ENCODE measurements at places on chromosomes 3 and 15.

GRCh38 chr3:105497386-105497785, 130.7 kb downstream of the ALCAM start:
- no peak for DNase-seq

GRCh38 chr3:148202386-148202785, 495.3 kb upstream of the AGTR1 start:
- DNase-seq: no peak

- no peak for DNase-seq
These were observed 57.6 kb downstream of the LRIG1 start for GRCh38 chr3:66443118-66443803.

- no peak for DNase-seq
These were observed 84.6 kb upstream of the DCBLD2 start for GRCh38 chr3:98986073-98986472.

GRCh38 chr3:82293867-82294266, 532.4 kb upstream of the GBE1 start:
- no peak for DNase-seq

GRCh38 chr3:134363381-134363755, 10.9 kb downstream of the AMOTL2 start:
- no peak for DNase-seq

DNA sequence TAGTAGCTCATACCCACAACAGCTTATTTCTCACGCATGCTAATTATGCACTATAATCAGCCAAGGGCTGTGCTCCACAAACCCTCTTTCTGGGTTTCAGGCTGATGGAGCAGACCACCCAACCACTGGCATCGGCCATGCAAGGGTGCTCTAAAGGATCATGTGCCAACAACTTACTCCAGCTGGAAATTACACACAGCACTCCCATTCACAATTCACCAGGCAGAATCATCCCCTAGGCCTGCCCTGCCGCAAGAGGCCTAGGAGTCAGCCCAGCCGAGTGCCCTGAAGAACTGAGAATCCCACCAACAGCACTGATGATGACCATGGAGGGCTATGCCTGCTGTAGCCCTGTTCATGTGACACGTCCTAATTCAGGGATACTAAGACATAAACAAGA, 216.2 kb upstream of the CHRNA7 start:
- no peak for DNase-seq

DNA sequence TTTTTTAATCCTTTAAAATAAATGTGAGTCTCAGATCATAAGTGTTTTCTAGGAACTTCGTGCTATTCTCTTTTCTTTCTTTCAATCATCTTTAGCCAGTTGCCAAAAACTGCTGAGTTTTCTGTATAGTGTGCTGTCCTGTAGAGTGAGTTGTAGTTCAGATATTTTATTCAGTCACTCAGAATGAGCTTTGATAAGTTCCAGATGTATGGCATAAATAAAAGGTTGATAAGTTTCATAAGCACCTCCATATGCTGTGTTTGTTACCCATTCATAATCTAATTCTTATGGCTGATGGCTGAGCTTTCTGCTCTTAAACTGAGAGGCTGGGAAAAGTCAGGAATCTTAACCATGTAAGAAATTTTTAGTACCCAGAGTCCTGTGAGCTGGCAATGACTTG, 59.3 kb upstream of the COL6A6 start:
- no peak for DNase-seq

DNA sequence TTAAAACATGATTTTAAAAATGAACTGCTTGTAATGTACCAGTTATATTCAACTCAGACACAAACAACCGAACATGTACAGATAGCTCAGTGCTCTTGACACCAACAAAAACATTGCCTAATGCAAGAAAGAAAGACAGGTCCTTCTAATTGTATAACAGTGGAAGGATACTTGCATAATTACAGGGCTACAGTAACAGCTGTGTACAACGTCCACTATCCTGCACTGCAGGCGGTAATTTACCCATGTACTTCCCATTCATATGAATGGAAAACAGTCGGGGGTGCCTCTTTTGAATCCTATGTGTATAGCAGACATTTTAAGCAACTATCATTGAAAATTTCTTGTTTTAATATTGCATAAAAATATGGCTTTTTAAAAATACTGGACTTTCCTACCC, 41.1 kb upstream of the PLSCR5 start:
- no peak for DNase-seq

DNA sequence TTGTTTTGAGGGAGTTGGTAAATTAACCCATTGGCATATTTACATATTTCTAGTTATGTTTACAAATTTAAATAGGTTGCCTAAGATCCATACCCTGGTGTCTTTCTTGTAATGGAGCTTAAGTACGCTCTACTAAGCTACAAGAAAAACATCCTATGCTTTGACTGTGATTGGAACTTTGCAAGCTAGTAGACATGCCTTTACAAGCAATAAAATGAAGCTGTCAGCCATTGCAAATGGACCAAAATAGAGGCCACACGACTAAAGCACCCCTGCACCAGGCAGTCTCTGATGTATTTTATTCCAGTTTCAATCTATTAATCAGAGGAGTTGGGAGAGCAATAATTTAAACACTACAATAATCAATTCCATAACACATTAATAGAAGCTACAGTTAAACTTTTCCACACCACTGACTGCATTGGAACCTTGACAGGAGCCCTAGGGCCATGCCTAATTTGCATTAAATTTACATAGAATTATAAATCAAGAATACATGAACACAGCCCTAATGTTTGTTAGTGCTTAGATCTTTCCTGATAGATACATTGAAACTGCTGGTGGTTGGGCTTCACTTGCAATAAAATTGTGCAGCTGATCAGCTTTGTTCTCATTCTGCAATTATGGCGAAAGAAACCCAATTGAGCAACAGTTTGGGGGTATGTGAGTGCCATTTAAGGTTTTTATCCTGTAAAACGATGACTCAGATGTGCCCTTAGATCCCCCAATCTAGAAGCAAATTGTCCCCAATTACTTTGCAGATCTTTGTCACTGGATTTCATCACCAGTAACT, 360.1 kb downstream of the LSAMP start:
- no peak for DNase-seq

- no peak for DNase-seq
These were observed 368.6 kb upstream of the ROPN1 start for GRCh38 chr3:124360563-124360962.

DNA sequence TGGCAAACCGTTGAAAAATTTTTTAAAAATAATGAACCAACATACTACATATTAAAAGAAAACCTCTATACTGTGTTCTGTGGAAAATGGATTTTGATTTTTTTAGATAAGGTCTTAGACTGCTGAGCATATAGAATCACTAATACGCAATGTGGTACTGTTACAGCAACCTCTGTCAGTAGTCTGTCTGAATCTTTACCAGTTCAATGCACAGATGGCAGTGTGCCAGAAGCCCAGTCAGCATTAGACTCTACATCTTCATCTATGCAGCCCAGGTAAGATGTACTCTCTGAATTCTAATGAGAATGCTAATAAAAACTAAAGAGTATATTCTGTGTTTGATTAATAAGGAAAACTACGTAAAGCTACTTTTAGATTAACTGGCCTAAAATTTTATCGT, 31.3 kb upstream of the FAH start:
- no peak for DNase-seq
